ENCODE measurements at places on chromosomes 13 and 19.

GRCh38 chr19:41930322-41930722 is 2.1 kb upstream of the ERFL start:
- no peak for DNase-seq

DNA sequence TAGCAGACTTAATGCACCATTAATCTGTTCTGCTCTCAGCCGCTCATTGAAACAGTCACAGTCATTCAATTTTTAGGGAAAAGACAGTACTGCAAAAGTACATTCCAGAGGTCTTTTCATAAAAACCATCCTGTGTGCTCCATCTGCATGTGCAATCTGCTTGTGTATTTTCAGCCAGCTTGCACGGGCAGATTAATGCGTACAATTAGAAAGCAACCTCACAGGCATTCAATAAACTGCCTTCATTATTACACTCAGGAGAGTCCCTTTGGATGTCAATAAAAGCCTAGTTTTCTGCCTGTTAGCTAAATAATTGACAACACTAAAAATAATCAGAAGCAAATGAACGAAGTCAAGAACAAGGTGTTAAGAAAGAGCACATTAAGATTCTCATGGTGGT is 41.9 kb downstream of the EPSTI1 start:
- DNase-seq, result no peak

- no peak for DNase-seq
These were observed 316.4 kb downstream of the GPC5 start for GRCh38 chr13:91714855-91715254.

DNA sequence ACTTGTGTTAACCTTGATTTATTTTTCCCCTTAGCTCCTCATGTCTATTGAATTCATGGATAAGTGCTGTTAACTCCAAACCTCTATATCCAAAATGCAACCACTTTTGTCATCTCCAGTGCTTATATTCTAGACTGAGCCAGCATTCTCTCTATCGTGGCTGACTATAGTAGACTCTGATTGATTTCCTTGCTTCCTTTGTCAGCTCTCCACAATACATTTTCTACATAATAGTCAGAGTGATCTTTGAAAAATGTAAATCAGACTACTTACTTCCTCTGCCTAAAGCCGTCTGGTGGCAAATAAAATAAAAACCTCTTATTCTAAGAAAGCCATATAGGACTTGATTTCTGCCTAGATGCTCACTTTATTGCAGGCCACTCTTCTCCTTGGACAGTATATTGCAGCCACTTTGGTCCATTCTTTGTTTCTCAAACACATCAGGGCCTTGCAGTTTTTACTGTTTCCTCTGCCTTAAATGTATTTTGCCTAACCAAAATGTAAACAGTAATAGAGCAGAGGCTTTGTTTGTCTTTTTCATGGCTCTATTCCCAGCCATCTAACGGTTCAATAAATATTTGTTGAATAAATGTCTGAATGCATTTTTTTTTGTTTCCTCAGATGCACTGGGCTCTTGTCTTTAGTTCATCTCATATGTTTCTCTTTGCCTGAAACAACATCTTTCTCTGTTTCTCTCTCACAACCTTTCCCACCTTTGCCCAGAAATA is 243.6 kb upstream of the CSNK1A1L start:
- peak; percentile 75 for DNase-seq

GRCh38 chr19:52722062-52723003 is 12.5 kb downstream of the ZNF611 start:
- no peak for DNase-seq

DNA sequence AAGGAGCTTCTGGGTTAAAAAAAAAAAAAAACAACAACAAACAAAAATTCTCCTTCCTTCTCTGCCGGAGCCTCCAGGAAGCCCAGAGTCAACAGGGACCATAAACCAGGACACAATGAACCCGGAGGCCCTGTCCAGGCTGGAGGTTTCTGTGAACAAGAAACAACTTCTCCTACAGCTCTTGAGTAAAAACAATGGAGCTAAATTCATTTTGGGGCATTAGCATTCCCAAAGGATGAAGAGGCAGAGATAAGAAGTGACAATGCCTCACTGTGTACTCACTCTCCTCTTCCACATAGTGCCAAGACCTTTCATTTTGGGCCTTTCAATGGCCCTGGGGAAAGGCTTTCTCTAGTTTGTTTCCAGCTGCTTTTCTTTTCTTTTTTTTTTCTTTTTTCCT is 9.0 kb downstream of the RHPN2 start:
- no peak for DNase-seq

Measured in NCI-H1092 treated with DMSO at 0.1 percent for 48 hours (cell line).